Activated CD4-positive, alpha-beta T cell treated with anti-CD3 and anti-CD28 coated beads, Interleukin-2, amount 50 U/mL, for 1 hour (primary cell): ENCODE measurements at places on chromosomes 11 and 22.

- DNase-seq: no peak
Observed at GRCh38 chr11:35907648-35908431, 36.0 kb upstream of the LDLRAD3 start.

- DNase-seq: no peak
Observed at GRCh38 chr11:61510974-61511373, 2.4 kb downstream of the LRRC10B start.

DNA sequence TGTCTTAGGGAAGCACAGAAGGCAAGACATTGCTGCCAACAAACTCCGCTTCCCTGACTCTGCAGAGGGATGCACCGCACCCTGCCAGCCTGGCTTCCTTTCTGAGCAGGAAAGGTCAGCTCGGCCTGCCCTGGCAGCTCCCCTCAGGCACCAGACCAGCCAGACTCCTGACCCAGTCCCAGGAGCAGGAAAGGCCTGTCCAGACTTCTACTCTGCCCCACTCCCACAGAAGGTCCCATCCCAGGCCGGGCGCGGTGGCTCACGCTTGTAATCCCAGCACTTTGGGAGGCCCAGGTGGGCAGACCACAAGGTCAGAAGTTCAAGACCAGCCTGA is 17.7 kb downstream of the ARRB1 start:
- no peak for DNase-seq

DNA sequence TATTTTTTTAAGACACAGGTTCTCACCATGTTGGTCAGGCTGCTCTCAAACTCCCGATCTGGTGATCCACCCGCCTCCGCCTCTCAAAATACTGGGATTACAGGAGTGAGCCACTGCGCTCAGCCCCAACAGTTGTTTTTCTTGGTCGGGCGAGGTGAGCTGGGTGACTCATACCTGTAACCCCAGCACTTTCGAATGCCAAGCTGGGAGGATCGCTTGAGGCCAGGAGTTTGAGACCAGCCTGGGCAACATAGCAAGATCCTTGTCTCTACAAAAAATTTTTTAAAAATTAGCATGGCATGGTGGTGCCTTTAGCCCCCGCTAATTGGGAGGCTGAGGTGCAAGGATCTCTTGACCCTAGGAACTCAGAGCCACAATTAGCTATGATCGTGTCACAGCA is 7.0 kb upstream of the NF2 start:
- DNase-seq: no peak

DNA sequence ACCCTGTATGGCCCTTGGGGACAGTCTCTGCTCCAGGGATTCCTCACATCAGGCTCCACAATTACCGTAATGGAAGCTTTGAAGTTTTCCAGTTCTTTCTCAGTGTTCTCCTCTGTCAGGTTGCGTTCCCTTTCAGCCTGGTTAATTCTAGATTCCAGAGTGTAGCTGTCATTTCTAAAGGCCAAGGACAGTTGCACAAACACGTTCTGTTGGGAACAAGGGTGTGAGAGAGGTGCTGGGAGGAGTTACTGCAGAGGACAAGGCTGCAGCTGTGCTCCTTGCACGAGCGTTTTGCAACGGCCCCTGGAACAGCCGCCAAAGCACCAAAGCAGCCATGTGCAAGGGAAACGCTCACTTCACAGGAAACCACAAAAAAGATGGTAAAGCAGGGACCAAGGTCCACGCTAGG is 35.9 kb upstream of the LYVE1 start:
- DNase-seq: no peak

DNA sequence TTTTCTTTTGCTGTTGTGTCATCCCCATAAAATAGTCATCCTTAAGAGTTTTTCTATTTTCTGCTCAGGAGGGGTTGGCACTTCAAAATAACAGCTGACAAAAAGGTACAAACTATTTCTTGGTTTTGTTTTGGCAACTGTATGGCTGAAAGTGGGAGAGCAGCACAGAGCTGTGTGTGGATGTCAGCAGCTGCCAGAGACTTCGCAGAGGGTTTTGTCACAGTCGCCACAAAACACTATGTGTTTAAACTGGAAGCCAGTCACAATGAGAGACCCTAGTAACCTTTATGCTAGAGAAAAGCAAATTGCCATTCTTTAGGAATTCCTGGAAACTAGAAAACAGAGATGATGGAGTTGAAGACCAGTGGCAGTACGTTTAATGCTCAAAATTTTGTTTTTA is 189.6 kb upstream of the CCDC90B start:
- DNase-seq: no peak

DNA sequence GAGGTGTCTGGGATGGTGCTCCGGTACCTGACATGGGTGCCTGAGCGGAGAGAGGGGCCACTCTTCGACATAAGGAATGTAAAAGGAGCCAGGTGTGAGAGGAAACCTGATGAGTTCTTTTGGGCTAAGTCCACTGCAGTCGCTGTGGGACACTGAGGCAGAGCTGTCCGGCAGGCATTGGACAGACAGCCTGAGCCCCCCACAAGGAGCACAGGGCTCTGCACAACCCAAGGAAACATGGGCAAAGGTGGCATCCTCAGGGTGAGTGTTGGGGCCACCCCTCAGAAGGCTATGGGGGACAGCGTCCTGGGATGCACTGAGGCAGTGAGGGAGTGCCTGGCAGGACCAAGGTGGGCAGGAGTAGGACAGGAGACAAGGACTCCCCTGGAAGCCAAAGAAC is 57.7 kb upstream of the EMID1 start:
- DNase-seq: no peak

GRCh38 chr11:33419924-33420323 is 162.7 kb downstream of the HIPK3 start:
- no peak for DNase-seq
